ENCODE measurements at places on chromosomes 1 and 21.
A peak's percentile ranks its signal among the peaks of the same experiment; 100 is the strongest.

DNA sequence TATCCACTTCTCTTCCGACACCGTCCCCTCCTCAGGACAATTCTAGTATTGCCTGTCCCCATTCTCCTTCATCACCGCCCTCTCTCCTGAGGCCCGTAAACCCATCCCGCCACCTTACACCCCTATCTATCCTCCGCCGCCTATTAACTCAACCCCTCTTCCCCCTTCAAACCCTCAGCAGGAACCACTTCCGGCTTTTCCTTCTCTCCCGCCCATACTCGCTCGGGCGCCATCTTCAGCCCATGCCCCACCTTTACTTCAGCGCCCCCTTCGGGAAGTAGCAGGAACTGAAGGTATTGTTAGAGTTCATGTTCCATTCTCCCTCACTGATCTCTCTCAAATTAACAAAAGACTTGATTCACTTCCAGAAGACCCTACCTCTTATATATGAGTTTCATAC is 31.6 kb downstream of the VN1R5 start:
- DNase-seq, result no peak

DNA sequence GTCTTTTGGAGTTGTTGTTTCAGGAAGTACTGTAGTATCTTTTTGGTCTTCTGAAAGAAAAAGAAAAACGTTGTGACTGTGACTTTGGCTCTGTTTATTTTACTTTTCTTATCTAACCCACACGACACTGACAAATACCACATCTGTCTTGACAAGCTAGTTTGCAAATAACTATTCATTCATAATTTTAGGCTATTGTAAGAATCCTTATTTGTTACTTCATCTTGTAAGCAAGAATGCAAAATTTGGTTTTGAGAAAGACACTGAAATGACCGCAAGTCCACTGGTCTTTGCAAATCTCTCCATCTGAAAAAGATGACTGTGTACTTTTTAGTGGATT is 12.7 kb downstream of the TGFB2 start:
- DNase-seq, result no peak

GRCh38 chr1:198604975-198605374 is 33.9 kb upstream of the PTPRC start:
- DNase-seq, result no peak

DNA sequence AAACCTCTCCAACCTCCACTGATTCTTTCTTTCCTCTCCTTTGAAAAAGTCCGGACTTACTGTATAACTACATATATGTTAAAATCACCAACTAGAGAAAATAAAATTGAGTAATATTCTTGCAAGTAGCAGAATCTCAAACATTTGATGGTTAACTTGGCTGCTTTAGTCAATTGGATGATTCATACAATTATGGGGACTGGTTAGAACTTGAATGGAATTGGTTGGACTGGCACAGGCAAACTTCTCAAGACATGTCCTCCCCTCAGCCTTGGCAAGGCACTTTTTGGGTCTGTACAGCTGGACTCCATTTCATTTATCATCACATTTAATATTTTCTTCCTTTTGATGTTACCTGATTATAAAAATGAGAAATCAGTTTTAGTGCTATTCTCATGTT is 6.5 kb downstream of the WLS start:
- no peak for DNase-seq

DNA sequence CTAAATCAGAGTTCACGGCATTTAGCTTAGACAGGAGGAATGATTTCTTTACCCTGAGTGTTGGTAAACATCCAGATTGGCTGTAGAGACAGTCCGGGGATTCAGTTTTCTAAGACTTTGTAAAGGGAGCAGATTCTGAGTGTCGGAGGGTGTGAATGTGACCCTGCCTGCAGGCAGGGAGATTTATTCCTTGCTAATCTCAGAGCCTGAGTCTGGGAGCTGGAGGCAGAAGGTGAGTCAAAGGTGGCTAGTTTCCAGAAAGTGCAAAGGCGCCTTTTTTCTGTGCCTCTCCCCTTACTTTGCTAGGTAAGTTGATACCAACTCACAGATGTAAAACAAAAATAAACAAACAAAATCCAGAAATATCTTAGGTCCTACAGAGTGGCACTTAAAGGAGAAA is 11.7 kb downstream of the ATP1B1 start:
- no peak for DNase-seq

DNA sequence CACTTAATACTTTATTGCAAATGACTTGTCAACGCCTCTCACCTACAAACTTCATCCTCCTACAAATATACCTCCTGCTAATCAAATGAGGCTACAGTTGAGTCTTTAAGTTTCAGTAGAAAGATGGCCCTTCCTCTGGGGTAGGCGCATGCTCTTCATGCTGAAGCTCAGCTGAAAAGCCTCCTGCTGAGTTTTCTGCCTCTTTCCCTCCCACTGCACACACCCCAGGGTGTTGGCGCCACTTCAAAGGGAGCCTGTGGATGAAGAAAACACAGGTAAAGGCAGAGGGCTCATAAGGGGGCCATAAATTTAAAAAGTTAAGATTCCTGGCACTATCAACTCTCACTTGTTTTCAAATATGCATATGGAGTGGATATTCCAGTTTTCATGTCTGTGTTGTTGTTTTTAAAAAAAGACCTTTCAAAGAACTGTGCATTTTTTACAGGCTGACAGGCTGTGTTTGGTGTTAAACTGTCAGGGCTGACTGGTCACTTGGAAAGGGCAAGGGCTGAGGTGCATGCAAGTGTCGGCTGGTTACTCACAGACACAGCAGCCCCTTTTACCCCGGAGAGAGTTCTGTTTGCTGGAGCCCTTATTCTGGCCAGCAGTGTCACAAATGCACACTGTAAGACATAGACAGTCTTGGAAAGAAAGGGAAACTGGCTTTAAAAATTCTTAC is 42.9 kb upstream of the LGALS8 start:
- no peak for DNase-seq

GRCh38 chr1:84271441-84272151 is 29.9 kb upstream of the SAMD13 start:
- DNase-seq, result no peak

DNA sequence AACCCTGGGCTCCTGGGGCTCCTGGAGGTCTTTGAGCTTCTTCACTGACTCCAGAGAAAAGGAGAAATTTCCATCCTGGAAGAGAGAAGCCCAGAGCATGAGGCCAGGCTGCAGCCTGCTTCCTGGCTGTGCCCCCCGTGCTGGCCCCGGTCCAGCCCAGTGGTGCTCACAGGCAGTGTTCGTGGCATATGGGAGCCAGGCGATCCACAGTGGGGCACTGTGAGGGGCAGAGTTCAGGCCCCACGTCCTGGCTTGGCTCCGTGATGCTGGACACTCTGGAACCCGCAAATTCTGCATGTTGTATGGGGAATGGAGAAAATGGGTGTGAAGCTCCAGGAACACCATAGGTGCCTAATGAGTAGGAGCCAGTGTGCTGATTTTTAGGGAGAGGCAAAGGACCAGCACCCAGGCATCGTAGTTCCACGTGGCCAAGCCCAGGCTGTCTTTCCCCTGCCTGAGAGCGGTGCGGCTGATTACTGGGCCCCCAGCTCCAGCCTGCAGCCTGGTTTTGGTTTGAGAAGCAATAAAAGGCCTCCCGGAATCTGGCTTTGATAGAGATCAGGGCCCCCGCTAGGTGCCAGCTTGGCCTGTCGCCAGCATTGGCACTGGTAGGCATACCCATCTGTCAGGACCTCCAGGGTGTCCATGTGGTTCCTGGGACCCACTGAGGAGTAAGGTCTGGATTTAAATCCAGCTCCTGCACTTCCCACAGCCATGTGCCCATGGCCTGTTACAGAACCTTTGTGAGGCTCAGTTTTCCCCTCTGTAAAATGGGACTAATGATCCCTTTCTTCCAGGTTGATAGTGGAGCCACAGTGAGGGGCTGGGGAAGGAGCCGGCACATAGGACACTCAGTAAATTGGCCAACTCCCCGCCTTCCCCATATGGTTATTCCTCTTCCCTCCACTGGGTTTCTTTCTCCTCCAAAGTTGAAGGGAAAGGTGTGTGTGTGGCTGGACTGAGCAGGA is 725 bp downstream of the GUCA2A start:
- no peak for DNase-seq

DNA sequence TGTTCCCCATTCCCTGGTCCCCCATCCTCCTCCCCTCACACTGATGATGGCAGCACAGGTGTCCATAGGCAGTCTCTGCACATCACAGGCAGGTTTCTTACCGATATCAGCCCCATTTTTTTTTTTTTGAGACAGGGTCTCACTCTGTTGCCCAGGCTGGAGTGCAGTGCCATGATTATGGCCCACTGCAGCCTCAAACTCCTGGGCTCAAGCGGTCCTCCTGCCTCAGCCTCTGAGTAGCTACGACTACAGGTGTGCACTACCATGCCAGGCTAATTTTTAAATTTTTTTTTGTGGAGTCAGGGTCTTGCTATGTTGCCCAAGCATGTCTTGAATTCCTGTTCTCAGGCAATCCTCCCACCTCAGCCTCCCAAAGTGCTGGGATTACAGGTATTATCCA is 28.9 kb upstream of the SDHB start:
- DNase-seq, result no peak

DNA sequence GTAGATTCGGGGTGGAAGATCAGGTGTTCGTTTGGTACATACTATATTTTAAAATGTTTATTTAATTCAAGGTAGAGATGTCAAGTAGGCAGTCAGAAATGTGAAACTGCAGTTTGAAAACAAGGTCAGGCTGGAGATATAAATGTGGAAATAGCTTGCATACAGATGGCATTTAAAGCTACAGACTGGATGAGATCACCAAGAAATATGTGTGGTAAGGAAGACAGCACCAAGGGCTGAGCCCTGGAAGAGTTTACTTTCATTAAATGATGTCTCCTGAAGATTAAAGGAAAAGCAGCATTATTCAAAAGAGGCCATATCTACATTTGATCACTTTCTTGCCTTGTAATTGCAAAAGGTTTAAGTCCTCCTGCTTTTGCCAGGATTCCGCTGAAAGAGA is 271.3 kb downstream of the PTBP2 start:
- DNase-seq, result no peak

GRCh38 chr21:30028537-30028936 is 88.7 kb upstream of the GRIK1 start:
- no peak for DNase-seq

DNA sequence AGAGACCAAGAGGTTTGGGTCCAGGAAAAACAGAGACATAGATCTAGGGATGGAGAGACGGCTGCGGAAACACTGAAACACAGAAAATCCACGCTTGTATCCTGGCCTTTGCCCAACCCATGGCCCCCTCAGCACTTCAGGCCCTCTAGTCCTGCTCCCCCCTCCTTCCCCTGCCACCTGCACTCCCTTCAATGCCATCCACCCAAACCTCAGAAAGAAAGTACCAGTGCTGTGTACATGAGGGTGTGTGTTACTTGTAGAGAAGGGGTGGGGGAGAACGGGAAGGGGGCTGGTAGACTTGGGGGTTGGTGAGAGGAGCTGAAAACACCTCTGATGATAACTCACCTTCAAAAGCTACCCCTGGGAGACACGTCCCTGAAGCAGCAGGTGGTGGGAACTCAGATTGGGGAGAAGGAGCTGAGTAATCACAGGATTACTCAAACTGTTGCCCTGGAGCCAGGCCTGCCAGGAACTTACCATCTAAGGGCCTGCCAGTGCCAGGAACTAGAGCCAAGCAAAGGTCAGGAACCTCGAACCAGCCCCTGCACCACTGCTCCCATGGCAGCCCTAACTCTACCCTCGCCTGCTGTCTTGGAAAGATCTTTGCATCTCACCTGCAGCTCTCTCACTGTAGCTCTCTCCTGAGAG is 11.5 kb downstream of the RORC start:
- DNase-seq, result no peak

DNA sequence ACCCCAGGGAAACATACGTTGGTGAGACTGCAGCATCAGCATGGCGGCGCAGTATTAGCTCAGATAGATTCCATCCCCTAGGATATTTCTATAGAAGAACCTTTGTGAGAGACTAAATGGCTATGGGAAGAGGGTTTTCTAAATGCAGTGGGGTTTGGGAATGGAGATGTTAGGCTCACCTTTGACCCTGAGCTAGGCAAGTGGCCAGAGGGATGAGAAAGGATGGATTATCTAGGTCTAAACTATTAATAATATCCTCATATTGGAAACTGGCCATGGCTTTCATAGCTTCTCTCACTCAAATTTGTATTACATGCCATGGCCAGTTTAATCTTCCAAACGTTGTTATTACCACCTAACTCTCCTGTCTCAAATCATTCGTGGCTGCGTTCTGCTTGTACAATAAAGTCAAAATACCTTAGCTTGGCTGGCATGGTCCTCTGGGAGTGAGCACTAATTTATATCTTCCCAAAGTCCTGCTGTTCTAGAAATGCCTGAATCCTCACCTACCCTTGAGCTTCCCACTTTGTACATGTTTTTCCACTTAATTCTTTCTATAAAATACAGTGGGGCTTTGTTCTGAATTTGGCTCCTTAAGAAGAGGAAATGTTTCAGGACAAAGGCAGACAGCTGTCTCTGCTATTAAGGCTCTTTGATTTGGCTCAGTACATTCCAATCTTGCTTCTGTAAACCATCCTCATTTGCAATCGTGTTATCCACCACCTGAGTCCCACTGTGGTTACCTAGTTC is 31.0 kb upstream of the COG2 start:
- no peak for DNase-seq

DNA sequence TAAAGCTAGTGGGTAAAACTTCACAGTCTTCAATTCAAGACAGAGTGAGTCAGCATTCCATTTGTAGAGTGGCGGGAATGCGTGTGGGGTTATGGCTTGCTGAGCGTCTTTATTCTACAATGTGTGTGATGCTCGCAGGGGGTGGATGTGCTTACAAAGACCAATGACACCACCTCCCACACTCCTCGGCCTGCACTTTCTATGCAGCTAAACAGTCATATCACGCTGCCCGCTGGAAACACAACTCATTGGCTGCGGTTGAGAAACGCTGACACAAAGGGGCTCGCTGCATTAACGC is 298.5 kb downstream of the PCP4 start:
- no peak for DNase-seq

- peak; percentile 27 for DNase-seq
Measured at GRCh38 chr1:24586970-24587820, 31.3 kb downstream of the NCMAP start.

- no peak for DNase-seq
Measured at GRCh38 chr1:64514197-64514765, 44.4 kb downstream of the CACHD1 start.
